ENCODE measurements at places on chromosomes 2 and 18. TPM values are rescaled to one million over a fixed set of nuclear protein-coding genes. Genes with fewer than 3 reads are reported as not detected.

INPP5D gene
- 0.65 TPM for total RNA-seq

TUBA3E gene
- not detected for total RNA-seq

SLC23A3 gene
- total RNA-seq, result 1.4 TPM

FOXI3 gene
- total RNA-seq, result not detected
